G401 (cell line): ENCODE measurements at places on chromosomes 13 and 19. TPM values are rescaled to one million over a fixed set of nuclear protein-coding genes. Genes with fewer than 3 reads are reported as not detected.

Gene ANGPTL8
- not detected in 2 replicates for total RNA-seq

Gene RNF225
- not detected in 2 replicates for total RNA-seq

Gene CYSLTR2
- not detected in 2 replicates for total RNA-seq

Gene IFI30
- total RNA-seq, result 77.6 and 103 TPM in 2 replicates

Gene WDR87
- not detected in 2 replicates for total RNA-seq

Gene ZGLP1
- 0.55 and 1.6 TPM in 2 replicates for total RNA-seq

Gene KLK3
- total RNA-seq, result not detected in 2 replicates
